ENCODE measurements at places on chromosomes 5 and 9.

DNA sequence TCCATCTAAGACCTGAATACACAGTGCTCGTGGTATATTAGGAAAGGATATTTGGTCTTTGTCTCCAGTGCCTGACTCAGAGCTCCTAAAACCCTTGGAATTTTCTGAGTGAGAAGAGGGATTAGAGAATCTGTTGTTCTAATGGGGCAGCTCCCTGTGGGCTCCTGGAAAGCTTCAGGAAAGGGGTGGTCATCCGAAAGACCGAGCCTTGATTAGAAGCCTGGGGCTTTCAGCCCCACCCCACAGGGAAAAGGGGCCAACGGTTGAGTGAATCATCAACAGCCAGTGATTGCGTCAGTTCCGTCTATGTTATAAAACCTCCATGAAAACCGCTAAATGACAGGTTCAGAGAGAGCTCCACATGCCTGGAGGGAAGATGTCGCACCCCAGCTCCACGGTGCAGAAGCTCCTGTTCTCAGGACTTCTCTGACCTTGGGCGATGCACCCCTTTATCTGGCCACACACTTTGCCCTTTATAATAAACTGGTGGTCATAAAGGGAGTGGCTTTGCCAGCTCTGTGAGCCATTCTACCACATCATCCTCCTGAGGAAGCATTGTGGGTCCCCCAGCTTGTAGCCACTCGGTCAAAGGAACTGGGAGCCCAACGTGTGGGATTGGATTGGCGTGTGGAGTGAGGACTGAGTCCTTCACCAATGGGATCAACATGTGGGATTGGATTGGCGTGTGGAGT, 71.0 kb upstream of the ICE1 start:
- DNase-seq: no peak

DNA sequence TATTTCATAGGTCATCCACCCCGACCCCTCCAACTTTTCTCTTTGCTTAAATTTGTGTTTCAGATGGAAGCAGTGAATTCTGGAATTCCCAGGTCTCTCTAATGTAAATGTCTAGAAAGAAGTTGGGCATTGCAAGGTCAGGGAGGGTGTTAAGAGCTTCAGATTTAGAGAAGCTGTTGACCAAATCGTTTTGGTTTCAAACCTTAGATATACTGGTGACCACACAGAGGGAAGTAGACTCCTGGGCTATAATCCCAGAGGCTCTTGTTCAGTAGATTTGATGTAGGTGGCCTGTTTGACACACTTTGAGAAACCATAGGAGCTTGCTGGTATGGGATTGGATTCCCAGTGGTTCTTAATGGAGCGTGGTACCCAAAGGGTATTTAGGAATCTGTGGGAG, 137.3 kb upstream of the KLF9 start:
- no peak for DNase-seq

DNA sequence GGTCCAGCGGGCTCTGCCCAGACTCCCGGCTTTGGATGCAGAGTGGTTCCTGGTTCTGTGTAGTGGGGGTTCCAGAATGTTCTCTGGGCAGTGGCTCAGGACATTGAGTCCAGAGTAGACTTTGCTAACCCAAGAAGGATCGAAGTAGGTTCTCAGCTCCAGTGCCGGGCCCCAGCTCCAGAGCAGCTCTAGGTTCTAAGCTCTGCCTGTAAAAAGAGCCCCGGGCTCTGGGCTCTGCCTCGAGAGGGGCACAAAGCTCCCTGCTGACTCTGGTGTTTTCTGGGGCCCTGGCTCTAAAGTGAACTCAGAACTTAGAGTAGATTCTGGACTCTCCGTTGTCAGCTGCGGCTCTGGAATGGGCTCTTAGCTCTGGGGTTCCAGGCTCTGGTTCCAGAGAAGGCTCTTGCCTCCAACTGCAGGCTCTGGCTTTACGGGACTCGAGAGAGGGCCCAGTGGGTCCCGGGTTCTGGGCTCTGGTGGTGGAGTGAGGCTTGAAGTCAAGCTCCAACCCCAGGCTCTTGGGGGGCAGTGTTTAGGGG, 414 bp downstream of the WDR38 start:
- no peak for DNase-seq

GRCh38 chr5:174920906-174921550, 196.6 kb downstream of the MSX2 start:
- no peak for DNase-seq

DNA sequence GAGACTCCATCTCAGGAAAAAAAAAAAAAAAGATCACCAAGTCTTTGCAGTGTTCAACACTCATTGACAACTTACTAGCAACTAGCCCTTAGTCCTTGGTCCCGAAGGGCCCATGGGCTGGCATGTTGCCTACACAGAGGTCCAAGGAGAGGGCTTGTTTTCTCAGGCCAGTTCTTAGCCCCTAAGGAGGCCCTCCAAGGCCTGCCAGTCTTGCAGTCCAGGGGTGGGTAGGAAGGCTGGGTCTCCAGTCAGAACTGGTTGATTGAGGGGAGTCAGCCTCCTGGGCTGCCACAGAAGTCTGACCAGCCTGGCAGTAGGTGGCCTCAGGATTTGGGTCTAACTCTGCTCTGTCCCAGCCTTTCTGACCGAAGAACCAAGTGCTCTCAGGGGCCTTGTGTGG, 32.7 kb downstream of the IER5L start:
- no peak for DNase-seq

GRCh38 chr5:113510836-113511451, 2.5 kb upstream of the YTHDC2 start:
- no peak for DNase-seq

DNA sequence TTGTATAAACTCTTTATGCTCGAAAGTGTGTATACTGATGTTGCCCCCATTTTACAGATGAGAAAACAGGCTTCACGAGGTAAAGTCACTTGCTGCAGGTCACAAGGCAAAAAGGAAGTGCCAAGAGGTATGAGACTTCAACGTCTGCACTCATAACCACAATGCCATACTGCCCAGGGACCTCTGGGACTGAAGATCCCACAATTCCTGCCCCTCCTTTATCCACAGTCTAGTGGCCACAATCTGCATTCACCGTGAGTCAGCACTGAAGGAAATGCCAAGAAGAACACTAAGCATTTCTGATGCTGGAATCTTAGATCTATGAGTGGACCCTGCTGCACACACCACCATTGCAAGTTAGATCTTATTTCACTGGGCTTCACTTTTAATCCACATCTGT, 37.3 kb downstream of the MED27 start:
- DNase-seq: no peak

DNA sequence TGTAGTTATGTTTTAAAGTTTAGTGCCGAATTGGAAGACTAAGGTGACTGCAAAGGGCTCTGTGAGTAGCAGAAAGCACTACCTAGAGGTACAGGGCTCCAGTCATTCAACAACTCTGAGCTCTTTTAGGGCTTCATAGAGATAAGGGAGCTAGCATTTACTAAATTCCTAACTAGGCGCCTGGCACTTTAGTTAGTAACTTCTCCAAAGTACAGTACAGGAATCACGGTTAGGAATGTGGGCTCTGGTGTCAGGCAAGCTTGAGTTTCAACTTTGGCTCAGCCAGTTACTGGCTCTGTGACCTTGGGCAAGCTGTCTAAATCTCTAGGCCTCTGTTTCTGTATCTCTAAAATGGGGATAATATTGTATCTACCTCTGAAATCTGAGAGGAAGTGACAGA, 115.3 kb downstream of the SLIT3 start:
- DNase-seq: no peak

- no peak for DNase-seq
Observed at GRCh38 chr5:55903121-55903701, 52.1 kb downstream of the IL31RA start.

DNA sequence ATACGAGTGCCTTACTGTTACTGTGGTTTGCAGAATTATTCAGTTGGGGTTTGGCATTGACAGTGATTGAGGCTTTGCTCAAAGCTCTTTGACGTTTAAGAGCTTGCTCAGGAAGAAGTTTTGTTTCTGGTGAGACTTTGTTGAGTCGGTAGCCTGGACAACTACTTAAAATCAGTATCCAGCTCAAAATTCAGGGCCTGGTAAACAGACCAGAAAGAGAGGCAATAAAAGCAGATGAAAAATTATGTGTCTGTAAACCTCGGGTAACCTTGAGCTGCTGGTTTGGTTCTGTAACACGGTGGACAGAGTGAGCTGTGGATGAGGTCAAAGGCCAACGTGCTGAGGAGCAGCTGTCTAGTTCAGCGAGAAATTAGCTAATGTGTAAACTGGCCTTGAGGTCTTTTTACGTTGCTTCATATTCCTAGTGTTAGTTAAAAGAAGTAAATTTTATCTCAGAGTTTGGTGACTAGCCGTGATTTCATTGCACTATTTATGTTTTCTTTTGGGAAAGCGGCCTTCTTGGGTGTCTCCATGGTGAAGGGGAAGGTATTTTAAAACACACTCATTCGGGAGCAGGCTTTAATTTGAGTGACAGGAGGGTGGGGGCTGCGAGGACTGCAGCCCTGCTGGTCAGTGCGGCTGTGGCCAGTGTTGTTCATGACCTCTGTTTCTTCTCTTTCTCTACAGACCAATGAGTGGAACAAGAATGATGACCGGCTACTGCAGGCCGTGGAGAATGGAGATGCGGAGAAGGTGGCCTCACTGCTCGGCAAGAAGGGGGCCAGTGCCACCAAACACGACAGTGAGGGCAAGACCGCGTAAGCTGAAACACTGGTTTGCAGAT, 82.0 kb upstream of the TTC23L start:
- DNase-seq: no peak

DNA sequence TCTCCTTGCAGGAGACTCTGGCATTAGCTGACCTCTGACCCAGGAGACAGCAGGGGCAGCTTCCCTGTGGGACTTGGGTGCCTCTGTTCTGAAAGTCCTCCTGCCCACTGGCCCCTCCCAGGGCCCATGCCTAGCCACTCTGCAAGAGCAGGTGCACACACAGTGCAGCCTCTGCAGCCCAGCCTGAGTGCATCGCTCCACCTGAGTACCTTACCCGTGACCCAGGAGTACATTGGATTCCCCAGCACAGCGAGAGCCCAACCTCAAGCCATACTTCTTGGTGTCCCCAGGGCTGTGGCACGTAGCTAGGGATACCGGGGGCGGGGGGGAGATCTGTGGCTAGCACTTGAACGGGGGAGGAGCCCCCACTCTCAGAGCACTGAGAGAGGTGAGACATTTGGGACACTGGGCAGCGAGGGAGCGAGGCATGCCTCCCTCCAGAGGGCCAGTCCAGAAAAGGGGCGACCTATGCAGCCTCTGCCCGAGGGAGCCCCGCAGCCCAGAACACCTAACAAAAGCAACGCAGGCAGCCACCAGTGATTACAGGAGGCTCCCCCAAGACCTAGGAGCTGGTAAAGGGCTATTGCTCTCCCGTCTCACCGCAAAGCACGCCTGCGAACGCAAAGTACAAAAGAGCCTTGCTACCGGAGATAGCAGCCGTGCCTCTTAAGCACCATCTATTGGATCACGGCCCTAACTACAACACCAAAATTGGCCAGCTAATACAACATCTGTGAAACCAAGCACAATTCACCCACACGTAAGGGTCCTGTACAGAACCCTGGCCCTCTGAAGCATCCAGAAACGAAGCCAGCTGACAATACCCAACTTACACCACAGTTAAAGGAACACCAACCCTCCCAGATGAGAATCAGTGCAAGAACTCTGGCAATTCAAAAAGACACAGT, 826 bp upstream of the PRDM9 start:
- no peak for DNase-seq

GRCh38 chr9:130051855-130052254, 1.9 kb upstream of the GPR107 start:
- DNase-seq: no peak
